Sciatic nerve (tissue), 2 donors: ENCODE measurements at places on chromosomes 1 and 21.

GRCh38 chr1:230976825-230977747 lies 1.6 kb downstream of the TTC13 start:
- DNase-seq: no peak

DNA sequence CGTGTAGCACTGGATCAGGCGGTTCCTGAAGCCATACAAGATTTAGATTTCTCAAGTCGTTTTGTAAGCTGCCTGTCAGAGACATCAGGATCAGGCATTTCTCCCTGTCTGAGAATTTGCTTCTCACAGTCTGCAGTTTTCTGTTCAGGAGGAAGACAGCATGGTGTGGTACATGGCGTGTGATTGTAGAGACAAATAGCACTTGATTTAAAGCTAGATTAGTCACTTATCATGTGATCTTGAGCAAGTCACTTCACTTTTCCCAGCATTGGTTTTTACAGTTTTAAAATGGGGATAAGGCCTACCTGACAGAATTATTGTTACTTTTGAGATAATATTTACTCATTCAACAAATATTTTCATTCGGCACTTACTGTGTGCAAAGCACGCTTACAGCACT lies 63.3 kb downstream of the AK4 start:
- no peak for DNase-seq

GRCh38 chr1:18307329-18307898 lies 173.3 kb upstream of the KLHDC7A start:
- no peak for DNase-seq

DNA sequence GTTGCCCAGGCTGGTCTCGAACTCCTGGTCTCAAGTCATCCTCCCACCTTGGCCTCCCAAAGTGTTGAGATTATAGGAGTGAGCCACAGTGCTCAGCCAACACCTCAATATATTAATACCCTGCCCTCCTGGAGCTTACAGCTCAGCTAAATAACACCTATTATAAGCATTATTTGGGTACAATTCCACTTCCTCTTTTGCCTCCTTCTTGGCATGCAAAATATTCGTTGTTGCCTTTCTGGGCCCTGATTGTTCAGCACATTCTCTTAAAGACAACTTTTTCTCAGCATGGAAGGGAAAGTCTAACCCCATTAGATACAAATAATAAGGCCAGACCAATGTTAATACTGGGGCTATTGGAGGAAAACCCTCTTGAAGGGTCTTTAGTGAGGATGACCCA lies 2.8 kb downstream of the PAQR7 start:
- no peak for DNase-seq

- DNase-seq: no peak
Measured at GRCh38 chr1:224076407-224076806, 37.5 kb upstream of the FBXO28 start.

GRCh38 chr21:34055615-34056014 lies 17.8 kb upstream of the MRPS6 start:
- DNase-seq: no peak

- DNase-seq: no peak
Measured at GRCh38 chr1:173330149-173330951, 123.2 kb upstream of the TNFSF4 start.

DNA sequence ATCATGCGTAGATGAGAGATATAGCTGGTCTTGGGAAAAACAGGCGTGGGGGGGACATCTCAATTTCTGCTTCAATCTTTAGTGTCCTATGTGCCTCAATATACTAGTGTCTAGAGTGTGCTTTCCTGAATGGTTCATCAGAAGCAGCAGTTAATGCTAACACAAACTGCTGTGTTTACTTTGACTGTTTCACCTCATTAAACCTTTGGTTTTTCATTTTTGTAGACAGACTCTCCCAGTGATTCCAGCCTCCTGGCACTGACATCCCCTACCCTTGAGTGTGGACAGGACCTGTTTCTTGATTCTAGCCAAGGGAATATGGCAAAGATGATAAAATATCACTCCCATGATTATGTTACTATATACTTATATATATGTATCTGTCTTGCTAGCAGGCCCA lies 37.6 kb downstream of the ZYG11A start:
- DNase-seq: no peak

GRCh38 chr1:207316622-207317391 lies 4.7 kb upstream of the CD55 start:
- no peak for DNase-seq

DNA sequence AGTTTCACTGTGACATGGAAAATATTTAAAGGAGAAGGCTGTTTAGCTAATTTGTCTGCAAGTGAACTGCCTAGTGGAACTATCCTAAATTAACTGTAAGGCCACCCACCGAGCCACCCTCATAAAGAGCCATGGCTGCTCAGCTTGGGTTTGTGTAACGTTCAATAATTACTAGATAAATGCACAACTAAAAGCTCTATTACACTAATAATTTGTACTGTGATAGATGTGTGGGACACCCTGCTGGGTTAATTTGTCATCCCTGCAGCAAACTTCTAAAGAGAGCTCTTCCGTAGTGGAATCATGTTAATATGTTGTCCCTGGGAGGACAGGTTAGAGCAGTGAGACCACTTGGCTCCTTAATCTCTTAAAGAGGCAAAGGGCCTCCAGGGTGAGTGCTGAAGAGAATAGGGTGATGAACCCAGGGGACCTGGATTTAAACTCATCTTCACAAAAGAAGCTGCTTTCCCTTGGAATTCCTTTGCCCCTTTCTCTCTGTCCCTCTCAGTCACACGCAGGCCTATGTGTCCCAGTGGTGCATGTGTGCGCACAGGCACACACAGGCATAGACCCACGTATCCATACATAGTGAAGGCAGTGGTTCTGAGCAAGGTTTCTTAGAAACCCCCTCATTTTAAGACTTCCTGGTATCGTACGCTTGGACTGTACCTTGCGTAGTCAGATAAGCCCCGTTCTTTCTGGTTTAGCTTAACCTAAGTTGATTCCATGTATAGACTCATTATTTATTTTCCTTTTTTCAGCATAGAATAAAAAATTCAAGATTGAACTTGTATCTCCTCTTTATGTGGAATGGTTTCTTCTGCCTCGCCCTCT lies 310.3 kb downstream of the NFIA start:
- DNase-seq: no peak

GRCh38 chr1:190897233-190897632 lies 419.6 kb upstream of the BRINP3 start:
- no peak for DNase-seq

DNA sequence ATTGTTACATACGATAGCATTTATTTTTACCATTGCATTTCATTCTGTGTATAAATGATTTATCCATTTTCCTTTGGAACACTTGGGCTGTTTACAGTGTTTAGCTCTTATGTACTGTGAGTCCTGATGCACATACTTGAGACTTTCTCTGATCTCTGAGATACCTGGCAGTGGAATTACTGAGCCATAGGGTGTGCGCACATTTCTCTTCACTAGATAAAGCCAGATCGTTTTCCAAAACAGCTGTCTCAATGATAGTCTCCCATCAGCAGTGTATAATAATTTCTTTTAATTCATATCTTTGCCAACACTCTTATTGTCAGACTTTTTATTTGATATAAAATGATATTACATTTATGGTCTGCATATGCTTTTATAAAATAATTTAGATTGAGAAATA lies 66.2 kb downstream of the VPS13D start:
- no peak for DNase-seq

DNA sequence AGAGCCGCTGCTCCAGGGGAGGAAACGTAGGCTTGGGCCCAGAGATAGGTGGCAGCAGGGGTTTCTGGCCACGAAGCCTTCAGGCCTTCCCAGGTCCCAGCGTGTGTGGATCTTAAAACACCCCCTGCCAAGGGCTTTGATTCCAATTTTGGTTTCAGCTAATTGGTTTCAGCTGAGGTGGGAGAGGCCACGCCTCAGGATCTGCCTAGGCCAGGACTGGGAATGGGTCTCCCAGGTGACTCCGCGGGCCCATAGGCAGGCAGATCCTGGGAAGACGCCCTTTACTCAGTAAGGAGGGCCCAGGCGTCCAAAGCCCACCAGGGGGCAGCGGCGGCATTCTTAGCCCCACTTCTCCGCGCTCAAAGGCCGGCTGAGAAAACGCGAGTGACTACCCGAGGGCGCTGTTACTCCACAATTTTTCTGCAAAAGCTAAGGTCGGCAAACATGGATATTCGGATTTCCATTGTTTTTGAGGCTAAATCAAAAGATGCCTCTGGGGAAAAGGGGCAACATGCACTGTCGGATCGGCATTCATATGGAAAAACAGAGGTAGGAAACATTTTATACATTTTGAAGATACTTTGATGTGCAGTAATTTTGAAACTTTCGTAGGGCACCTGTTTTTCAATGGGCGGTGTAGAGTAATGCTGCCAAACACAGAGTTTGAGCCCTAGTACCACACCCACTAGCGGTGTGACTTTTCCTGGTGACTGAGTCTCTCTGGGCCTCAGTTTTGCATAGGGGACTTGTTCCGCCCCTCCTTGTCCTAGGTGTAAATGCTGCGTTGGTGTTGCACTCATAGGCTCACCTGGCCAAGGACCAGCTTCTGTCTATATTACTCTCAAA lies 31.8 kb upstream of the BCL10 start:
- DNase-seq: peak; percentile 92
